ENCODE measurements at places on chromosomes 7 and 10.

DNA sequence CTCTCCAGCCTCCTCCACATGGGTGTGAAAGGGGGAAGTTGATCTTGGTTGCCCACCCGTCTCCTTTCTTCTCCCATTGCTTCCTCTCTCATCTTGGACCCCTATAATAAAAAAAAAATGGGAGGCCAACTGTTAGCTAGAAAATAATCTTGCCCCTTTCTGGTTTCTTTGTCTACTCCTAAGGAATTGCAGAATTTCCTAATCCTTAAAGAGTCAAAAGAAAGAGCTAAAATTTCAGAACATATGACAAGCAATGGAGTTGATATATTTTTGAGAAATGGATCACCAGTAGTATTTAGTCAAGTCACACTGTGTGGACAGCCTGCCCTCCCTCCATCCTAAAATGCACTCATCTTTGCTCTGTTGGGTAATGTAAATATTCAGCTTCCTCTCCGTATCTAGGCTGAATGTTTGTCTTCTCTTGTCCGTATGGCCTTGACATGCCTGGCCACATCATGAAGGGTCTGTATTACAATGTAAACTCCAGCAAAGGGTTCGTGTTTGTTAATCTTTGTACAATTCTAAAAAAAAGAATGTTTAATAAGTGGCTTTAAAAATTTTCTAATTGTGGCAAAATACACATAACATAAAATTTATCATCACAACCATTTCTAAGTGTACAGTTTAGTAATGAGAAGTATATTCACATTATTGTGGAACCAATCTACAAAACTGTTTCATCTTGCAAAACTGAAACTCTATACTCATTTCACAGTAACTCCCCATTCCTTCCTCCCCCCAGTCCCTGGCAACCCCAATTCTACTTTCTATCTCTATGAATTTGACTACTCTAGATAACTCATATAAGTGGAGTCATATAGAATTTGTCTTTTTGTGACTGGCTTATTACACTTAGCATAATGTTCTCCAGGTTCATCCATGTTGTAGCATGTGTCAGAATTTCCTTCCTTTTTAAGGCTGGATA is 71.5 kb downstream of the ZNF92 start:
- no peak for DNase-seq

GRCh38 chr10:91043173-91043910 is 122.5 kb upstream of the ANKRD1 start:
- no peak for DNase-seq

GRCh38 chr10:99540306-99540656 is 7.5 kb downstream of the NKX2-3 start:
- no peak for DNase-seq

GRCh38 chr10:106727170-106727569 is 437.3 kb downstream of the SORCS1 start:
- no peak for DNase-seq

DNA sequence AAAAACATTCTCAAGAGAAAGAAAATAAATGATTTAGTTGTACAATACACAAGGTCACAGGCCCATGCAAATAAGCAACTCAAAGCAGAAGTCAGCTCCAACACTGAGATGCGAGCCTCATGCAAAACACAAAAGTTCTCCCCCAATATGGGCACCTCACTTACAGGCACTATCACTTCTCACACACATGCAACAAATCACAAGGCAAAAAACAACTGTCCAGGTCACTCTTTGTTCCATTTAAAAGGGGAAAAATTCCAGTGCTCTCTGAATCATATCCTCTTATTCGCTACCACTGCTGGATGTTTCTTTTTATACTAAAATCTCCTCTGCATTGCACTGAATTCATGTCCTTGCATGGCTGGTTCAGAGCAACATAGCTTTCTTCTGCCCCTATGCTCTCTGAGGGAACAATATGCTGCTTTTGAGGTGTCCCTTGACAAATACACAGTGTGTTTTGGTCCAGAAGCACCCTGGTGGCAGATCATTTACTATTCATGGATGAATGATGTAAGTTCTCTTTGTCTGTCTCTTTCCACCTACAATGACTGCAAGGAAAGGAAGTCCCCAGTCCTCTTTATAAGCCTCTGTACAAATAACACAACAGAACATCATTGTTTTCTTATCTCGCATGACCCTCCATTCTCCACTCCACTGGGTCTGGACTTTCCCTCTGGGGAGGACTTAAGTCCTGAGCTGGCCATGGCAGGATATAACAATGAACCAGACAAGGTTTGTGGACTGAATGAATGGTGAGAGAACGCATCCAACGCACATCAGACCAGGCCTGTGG is 85.4 kb upstream of the GSDME start:
- no peak for DNase-seq

DNA sequence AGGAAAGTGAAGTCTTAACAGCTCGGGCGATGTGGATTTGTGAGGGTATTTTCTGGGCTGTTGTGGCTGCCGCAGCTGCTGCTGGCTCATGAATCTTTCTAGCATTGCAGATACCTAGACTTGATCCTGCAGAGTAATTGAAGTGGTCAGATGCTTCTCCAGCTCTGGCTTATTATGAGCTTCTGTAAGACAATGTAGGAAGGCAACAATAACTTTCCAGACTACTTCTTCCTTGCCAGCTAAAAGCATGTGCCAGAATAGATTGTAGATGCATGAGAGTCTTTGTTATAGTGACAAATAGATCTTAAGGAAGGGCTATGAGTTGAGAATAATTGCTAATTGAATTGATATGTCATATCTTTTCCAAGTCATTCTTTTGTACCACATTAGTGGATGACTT is 461.4 kb upstream of the POT1 start:
- DNase-seq = no peak

DNA sequence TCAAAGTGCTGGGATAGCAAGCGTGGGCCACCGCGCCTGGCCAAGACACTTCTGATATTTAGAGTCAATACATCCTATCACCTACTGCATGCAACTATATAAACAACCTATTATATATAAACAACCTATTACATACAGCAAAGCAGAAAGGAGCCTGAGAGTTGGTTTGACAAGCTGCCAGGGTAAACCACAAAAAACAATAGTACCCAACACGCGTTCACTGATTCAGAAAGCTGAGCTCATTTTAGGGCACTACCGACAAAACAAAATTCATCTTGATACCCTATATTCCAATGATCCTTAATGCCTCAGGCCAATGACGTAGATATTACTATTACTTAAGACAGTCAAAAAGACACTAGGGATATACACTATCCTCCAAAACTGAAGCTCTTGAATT is 16.2 kb downstream of the MALSU1 start:
- DNase-seq = no peak

- peak; percentile 99 for DNase-seq
Observed at GRCh38 chr7:31553661-31554081, 39.8 kb downstream of the ITPRID1 start.

DNA sequence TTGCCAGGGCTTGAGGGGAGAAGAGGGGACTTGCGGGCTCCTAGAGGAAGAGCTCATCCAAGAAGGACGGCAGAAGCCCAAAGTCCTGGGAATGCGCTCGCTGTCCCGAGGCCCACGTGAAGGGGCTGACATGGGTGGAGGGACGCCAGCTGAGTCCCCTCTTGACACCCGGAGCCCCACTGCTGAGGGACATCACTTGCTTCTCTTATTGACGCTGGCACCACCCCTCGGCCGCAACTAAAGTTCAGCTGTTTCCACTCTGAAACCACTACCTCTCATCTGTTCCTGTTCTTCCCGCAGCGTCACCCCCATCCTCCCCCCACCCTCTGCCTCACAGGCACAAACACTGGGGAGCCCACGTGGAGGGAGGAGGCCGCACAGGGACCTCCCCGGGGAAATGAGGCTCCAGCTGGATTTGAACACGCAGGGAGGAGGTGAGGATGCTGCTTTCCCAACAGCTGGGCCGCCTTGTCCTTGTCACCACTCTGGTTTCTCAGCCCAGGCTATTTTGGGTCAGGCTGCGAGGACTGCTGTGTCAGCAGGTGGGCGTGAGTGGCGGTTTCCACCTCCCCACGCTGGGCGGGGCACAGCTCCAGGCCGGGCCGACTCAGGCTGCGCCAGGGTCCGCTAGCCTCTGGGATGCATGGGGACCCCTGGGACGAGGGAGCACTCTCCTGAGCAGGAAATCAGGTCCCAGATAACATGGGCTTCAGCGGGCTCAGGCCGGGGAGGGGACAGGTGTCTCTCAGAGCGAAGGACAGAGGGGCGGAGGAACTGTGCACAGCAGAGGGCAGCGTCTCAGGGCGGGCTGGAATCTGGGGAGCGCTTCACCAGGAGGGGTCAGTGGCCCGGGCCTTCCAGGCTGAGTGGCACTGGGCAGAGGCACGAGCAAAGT is 156.3 kb downstream of the ZNF248 start:
- no peak for DNase-seq

DNA sequence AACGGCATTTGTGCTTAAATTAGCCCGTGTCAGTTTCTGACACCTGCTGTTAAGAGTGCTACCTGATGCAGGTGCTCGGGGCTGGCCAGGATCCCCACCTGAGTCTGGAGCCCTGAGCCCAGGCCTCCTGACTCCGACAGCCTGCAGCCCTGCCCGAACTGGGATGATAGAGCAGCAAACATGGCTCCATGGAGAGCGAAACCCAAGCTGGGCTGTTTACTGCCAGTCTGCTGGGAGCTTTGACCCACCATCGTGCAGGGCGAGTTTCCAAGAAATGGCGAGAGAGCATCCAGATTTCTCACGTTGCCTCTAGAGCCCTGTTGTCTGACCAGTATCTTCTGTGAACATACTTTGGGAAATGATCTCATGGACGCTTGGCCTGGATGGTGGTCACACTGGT is 66.2 kb downstream of the MGMT start:
- no peak for DNase-seq

DNA sequence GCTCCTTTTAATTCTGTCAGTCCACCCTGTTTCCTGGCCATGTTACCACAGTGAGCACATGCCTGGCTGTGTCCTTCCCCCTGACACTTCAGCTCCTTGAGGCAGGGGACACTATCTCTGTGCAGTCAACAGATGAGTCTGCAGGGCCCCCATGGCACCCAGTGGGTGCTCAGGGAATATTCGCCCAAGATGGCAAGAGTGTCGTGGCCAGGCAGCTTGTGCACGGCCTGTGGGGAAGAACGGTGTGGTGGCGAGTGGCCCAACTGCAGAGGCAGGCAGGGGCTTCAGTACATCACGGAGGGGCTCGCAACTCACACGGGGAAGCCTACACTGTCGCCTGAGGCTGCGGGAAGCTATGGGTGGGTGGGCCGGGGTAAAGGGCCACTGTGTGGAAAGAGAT is 91.1 kb downstream of the TRRAP start:
- no peak for DNase-seq

DNA sequence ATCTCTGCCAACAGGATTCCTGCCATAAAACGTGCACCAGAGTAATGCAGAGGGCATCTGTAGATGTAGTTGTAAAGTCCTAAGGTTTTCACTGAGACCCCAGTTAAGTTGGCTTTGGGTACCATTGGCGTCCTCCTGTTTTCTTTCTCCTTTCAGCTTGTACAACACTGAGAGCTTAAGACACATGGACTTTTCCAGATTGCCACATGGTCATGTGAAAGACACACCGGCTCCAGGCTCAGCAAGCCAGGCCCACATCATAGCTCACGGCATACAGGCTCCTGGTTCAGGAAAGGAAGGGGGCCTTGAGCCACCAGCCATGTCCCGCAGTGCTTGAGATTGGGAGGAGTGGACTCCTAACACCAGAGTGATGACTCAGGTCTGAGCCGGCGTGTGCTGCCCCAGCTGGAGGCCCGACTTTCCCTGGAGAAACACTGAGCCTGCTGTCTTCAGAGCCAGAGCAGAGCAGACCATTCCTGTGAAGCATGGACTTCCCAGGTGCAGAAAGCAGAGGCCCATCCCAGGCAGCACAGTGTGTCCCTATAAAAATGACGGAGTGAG is 252.7 kb downstream of the PRPF18 start:
- no peak for DNase-seq

- DNase-seq = no peak
Observed at GRCh38 chr7:7772397-7772821, 54.0 kb upstream of the RPA3 start.

- no peak for DNase-seq
Observed at GRCh38 chr10:17910125-17910789, 41.5 kb upstream of the SLC39A12 start.

DNA sequence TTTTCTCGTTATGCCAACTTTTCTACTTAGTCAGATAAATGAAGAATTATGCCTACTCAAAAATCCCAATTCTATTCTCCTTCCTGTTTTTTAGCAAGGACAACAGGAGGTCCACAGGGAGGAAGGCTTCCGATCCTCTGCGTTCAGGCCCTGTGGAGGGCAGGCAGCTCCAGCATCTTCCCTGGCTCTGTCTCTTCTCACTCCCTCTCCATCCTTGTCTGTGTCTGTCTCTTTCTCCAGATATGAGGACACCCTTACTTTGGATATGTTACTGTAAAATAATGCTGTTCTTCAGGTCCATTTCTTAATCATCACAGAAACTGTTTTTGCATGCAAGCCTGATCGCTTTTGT is 166.6 kb downstream of the ELMO1 start:
- no peak for DNase-seq

DNA sequence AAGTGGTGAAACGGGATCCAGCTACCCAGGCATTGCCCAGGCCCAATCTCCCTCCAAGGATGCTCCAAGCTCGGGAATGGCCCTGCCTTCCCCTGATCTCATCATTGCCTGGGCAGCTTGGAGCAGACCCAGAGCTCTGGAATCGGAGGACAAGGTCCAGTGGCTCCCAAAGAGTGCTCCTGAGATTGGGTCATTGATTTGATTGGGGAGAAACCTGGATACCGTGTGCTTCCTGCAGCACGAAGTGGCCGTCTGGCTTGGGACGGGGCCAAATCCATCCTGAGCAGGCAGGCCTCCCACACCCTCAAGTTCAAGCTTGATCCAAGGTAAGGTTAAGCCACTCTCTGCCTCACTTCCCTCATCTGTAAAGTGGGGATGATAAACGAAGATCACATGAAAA is 69.9 kb downstream of the OAT start:
- no peak for DNase-seq

- DNase-seq = no peak
Observed at GRCh38 chr7:138350701-138351357, 109.2 kb upstream of the TRIM24 start.

DNA sequence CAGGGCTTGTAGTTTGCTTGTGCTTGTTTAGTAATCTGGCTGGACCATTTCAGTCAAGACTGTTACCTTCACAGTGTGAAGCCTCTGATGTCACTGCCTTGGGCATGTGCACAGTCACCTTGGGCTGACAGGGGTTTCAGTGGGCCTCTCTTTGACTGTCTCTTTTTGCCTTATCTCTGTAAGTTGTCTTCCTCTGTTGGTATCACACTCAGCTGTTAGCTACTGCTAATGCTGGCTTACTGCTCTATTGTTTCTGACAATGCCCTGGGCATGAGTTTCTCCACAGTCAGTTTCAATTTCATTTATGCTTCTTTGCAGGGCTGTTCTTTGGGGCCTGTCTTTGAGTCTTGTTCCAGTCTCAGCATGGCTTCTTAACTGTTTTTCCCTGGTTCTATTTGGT is 201.9 kb upstream of the SHH start:
- no peak for DNase-seq

DNA sequence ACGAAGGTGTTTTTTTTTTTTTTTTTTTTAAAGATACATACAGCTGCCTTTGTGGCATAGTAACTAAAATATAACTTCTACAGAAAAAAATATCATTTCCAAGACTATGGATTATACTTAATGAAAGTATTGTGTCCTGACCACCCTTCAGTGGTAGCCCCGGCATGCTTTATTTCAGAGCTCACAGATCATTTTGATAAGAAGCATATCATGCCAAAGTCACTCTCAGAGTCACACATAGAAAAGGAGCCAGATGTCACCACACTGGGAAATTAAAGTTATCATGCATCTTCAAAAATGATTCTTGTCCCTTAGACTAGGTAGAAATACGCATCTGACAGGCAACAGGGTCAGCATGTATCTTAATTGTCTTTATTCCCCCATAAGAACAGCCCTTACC is 3.0 kb downstream of the ADARB2 start:
- no peak for DNase-seq

Measured in NCI-H2081 treated with DMSO at 0.1 percent for 48 hours (cell line).